ENCODE measurements at places on chromosomes 11 and 22.

GRCh38 chr22:43553451-43554258 is 141.8 kb downstream of the MPPED1 start:
- DNase-seq = no peak

GRCh38 chr11:10205928-10206327 is 88.1 kb downstream of the SBF2 start:
- no peak for DNase-seq

DNA sequence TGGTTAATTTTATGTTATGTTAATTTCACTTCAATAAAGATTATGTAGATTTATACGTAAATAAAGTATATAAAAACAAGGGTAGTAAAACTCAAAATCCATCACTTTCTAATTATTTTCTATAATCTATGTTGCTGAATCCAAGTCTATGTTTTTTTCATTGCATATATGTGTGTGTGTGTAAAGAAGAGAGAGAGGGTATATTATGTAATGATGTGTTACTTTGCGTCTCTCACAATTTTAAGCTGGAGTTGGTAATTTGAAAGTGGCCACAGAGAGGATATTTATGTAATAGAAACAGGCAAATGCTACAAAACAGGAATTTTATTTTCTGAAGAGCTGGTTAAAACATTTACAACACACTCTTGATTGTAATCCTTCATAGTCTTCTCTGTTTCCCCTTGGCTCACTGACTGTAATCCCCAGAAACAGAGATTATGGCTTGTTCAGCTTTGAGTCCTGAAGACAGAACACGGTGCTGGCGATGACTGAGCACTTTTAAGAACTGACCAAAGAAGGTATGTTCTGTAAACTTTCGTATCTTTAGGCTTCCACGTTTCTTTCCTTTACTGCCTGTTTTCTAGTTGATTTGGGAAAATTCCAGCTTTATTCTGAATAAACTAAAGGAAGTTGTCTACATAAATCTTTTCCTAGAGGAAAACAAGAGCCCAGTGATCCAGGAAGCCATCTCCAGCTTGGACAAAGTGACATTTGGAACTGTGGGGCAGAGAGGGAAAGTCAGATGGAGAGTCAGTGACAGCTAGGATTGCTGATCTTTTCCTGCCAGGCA is 43.6 kb downstream of the OR2AG2 start:
- DNase-seq = no peak

- DNase-seq = no peak
Observed at GRCh38 chr11:128941573-128942271, 949 bp downstream of the TP53AIP1 start.

All from SIG-M5 (cell line).